ENCODE measurements at places on chromosomes 7 and 10.

- H3K27me3 ChIP-seq: no peaks in the 10 kb centered on the region
- no peak for DNase-seq
- H3K27ac ChIP-seq: no peak overlapping the region
- no peaks in the 10 kb centered on the region for H3K36me3 ChIP-seq
- H3K4me1 ChIP-seq: no peaks in the 10 kb centered on the region
- no peak overlapping the region for H3K4me3 ChIP-seq
Measured at GRCh38 chr7:116540743-116541142, 15.9 kb downstream of the CAV1 start.

GRCh38 chr7:27839099-27839498, 99.1 kb downstream of the TAX1BP1 start:
- no peaks in the 10 kb centered on the region for H3K27me3 ChIP-seq
- no peak overlapping the region for H3K4me3 ChIP-seq
- H3K36me3 ChIP-seq: peaks cover 19% of the 10 kb centered on the region
- H3K27ac ChIP-seq: no peak overlapping the region
- no peak for DNase-seq

- H3K4me1 ChIP-seq: no peaks in the 10 kb centered on the region
- no peak for DNase-seq
- no peak overlapping the region for H3K27ac ChIP-seq
- H3K36me3 ChIP-seq: no peaks in the 10 kb centered on the region
Measured at GRCh38 chr10:87722716-87723115, 63.0 kb downstream of the PAPSS2 start.

DNA sequence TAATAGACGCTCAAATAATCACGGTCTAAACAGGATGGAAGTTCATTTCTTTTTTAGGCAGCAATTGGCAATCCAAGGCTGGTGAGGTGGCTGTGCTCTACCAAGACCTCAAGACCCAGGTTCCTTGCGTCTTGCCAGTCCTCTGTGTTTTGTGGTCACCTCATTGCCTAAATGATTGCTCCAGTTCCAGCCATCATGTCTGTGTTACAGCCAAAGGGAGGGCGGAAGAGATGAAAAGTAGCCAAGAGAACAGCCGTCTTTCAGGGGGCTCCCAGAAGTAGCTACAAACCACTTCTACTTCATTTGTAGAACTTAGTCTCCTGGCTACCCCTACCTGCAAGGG, 19.2 kb upstream of the C10orf67 start:
- H3K27ac ChIP-seq: peak overlapping the region; percentile 68
- H3K36me3 ChIP-seq: no peaks in the 10 kb centered on the region
- peak overlapping the region; percentile 36 for H3K4me3 ChIP-seq
- no peaks in the 10 kb centered on the region for H3K27me3 ChIP-seq
- peaks cover 49% of the 10 kb centered on the region for H3K4me1 ChIP-seq

DNA sequence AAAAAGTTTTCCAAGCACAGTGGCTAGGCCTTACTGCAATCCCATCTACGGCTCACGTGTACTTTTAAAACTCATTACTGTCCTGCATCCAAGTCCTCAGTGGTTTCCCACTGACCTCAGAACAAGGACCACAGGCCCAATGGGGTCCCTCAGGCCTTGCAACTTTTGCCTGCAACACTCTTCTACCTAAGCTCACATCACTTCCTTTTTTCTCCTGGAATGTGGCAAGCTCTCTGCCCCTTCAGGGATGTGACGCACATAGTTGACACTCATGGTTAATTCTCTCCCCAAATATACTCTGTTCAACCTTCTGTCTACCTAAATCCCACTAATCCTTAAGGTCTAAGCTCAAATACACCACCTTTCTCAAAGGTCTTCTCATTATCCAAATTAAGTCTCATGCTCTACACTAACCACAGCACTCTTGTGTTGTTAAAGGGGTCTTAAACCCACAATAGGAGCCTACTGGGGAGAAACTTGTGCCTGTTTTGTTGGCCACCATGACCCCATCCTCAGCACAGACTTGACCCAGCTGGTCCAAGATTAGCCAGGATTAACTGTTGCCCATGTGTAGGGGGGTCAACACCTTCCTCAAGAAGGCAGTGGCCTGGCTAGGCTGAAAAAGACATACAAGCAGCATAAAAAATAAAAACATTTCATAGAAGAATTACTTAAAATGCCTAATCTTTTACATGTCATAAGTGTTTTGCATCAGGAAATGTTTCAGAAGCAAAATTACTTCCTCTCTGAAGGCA, 15.2 kb downstream of the HNRNPF start:
- peak overlapping the region; percentile 89 for H3K27ac ChIP-seq

- DNase-seq: no peak
- H3K36me3 ChIP-seq: no peaks in the 10 kb centered on the region
- no peak overlapping the region for H3K27ac ChIP-seq
- no peak overlapping the region for H3K4me3 ChIP-seq
- no peaks in the 10 kb centered on the region for H3K27me3 ChIP-seq
- peaks cover 18% of the 10 kb centered on the region for H3K4me1 ChIP-seq
Measured at GRCh38 chr7:48041653-48041970, 6.3 kb downstream of the C7orf57 start.

DNA sequence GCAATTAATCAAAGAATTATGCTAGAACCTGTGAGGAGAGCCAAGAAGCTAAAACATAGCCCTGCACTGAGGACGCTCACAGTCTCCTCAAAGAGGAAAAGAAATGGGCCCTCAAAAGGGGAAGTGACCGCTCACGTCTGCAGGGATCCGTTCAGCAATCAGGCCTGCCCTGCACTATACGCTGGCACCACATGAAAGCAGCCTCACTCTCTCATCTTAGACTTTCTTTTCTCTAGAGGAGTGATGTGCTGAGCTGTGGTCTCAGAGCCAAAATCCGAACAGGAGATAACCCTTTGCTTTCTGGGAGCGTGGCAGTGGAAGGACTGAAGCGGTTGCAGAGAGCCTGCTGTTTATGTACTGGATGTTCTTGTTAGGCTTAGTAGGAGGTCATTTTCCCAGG, 6.3 kb upstream of the IL2RA start:
- H3K27ac ChIP-seq: no peak overlapping the region
- H3K27me3 ChIP-seq: no peaks in the 10 kb centered on the region
- H3K36me3 ChIP-seq: no peaks in the 10 kb centered on the region
- peaks cover 63% of the 10 kb centered on the region for H3K4me1 ChIP-seq
- peak overlapping the region; percentile 29 for H3K4me3 ChIP-seq

- H3K4me1 ChIP-seq: no peaks in the 10 kb centered on the region
- peaks cover 9% of the 10 kb centered on the region for H3K27me3 ChIP-seq
- no peak overlapping the region for H3K27ac ChIP-seq
- DNase-seq: no peak
- H3K36me3 ChIP-seq: no peaks in the 10 kb centered on the region
Measured at GRCh38 chr7:137820677-137821420, 25.9 kb downstream of the DGKI start.

DNA sequence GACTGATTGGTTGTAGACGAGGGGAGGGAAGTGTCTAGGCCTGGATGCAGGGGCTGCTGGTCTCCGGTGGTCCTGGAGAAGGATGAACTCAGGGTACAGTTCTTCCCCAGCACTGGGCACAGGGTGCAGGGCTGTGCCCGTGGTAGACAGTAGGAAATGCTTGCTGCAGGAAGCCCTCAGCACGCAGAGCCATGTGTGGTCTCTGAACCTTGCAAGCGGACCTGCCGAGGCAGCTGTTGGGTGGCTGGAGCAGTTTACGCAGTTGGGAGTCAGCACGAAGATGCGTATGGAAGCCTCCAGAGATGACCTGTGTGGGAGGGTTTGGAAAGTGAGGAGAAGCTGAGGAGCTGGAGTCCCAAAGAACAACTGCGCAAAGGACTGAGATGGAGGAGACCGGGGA, 39.0 kb downstream of the DOCK1 start:
- DNase-seq: no peak
- no peaks in the 10 kb centered on the region for H3K4me1 ChIP-seq
- no peaks in the 10 kb centered on the region for H3K36me3 ChIP-seq
- no peak overlapping the region for H3K4me3 ChIP-seq
- H3K27ac ChIP-seq: no peak overlapping the region

- no peaks in the 10 kb centered on the region for H3K4me1 ChIP-seq
- no peak overlapping the region for H3K4me3 ChIP-seq
- no peaks in the 10 kb centered on the region for H3K36me3 ChIP-seq
- H3K27me3 ChIP-seq: no peaks in the 10 kb centered on the region
- no peak overlapping the region for H3K27ac ChIP-seq
Measured at GRCh38 chr10:3399756-3400155, 227.2 kb upstream of the PITRM1 start.

- no peak for DNase-seq
- no peaks in the 10 kb centered on the region for H3K27me3 ChIP-seq
- no peak overlapping the region for H3K27ac ChIP-seq
- H3K4me3 ChIP-seq: no peak overlapping the region
Measured at GRCh38 chr10:76970711-76971519, 666.7 kb downstream of the KCNMA1 start.

- DNase-seq: no peak
- H3K4me1 ChIP-seq: no peaks in the 10 kb centered on the region
- no peak overlapping the region for H3K4me3 ChIP-seq
- H3K36me3 ChIP-seq: no peaks in the 10 kb centered on the region
- no peaks in the 10 kb centered on the region for H3K27me3 ChIP-seq
Measured at GRCh38 chr7:149828357-149829309, 9.5 kb upstream of the ZNF862 start.

- H3K4me1 ChIP-seq: no peaks in the 10 kb centered on the region
- H3K27ac ChIP-seq: no peak overlapping the region
- H3K4me3 ChIP-seq: no peak overlapping the region
- no peaks in the 10 kb centered on the region for H3K36me3 ChIP-seq
Measured at GRCh38 chr7:78232806-78233205, 434.2 kb downstream of the PHTF2 start.

All from CD4-positive, alpha-beta T cell (primary cell).